ENCODE measurements at places on chromosomes 2 and 18. TPM values are rescaled to one million over a fixed set of nuclear protein-coding genes. Genes with fewer than 3 reads are reported as not detected.

- no peak overlapping the region for H3K4me3 ChIP-seq
- no peaks in the 10 kb centered on the region for H3K27me3 ChIP-seq
- DNase-seq: no peak
- no peaks in the 10 kb centered on the region for H3K4me1 ChIP-seq
Observed at GRCh38 chr2:236934656-236935055, 151.0 kb upstream of the COPS8 start.

GRCh38 chr2:1501038-1501851 is 88.0 kb downstream of the TPO start:
- H3K27ac ChIP-seq: no peak overlapping the region
- H3K27me3 ChIP-seq: no peaks in the 10 kb centered on the region
- no peak for DNase-seq
- H3K4me3 ChIP-seq: no peak overlapping the region
- no peaks in the 10 kb centered on the region for H3K36me3 ChIP-seq

Gene EPB41L3
- total RNA-seq: 245 TPM

DNA sequence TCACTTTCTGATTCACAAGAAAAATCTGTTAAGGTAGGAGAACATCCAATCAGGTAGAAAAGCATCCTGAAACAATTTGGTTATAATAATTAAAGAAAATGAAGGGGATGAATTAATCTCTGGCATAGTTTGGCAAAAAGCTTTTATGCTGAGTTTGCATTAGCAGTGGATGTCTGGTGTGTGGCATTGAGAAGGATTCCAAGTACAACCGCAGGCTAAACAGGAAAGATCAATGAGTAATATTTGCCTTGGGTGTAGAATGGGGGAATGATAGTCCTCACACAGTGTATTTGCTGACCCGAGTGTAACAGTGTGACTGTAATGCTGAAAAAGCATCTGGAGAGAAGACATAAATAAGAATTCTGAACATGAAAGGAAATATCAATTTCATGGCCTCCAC is 68.3 kb upstream of the SESTD1 start:
- no peaks in the 10 kb centered on the region for H3K27me3 ChIP-seq
- no peak for DNase-seq
- no peaks in the 10 kb centered on the region for H3K4me1 ChIP-seq
- H3K27ac ChIP-seq: no peak overlapping the region

DNA sequence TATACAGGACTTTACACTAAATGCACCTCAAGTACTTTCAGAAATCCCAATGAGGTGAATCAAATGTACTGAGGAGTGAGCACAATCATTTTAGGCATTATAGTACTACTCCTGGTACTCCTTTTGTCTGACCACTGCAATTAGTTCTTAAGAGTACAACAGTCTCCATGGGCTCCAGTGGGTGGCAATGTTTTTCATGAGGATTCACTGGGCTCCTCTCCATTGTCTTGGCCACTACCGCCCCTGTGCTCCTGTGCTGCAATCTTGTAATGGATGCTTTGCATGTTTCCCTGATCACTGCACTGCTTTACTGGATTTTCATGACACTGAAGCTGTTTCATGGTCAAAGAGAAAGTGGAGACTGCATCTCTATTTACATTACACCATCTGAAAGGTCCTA is 268.5 kb upstream of the ZSWIM2 start:
- H3K27me3 ChIP-seq: no peaks in the 10 kb centered on the region
- H3K4me1 ChIP-seq: no peaks in the 10 kb centered on the region
- DNase-seq: no peak
- no peak overlapping the region for H3K27ac ChIP-seq

DNA sequence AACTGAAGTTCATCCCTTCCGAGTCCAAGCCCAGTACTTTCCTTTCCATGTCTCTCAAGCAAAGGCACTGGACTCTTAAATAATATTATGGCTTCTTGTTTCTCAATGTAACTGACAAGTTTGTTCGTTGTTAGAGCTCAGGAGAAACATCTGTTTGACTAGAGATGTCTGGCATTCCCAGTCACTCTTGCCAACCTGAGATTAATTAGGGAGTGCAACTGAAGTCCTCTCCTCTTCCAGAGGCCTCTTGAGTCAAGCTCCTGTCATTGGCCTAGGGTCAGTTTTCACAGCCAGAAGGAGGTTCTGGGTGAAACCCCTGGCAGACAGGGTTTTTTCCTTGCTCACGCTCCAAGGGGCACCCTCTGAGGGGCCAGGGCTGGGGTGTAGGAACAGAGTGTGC is 196.1 kb downstream of the AGPS start:
- no peaks in the 10 kb centered on the region for H3K36me3 ChIP-seq
- no peak for DNase-seq
- H3K4me3 ChIP-seq: no peak overlapping the region
- no peaks in the 10 kb centered on the region for H3K4me1 ChIP-seq
- no peak overlapping the region for H3K27ac ChIP-seq
- no peaks in the 10 kb centered on the region for H3K27me3 ChIP-seq

- no peak overlapping the region for H3K27ac ChIP-seq
- no peaks in the 10 kb centered on the region for H3K4me1 ChIP-seq
- H3K36me3 ChIP-seq: no peaks in the 10 kb centered on the region
- no peak overlapping the region for H3K4me3 ChIP-seq
- no peaks in the 10 kb centered on the region for H3K27me3 ChIP-seq
Observed at GRCh38 chr2:22035361-22035830, 911.6 kb downstream of the TDRD15 start.

GRCh38 chr2:215969131-215969841 is 44.1 kb downstream of the MREG start:
- no peak overlapping the region for H3K4me3 ChIP-seq
- H3K27ac ChIP-seq: no peak overlapping the region
- no peak for DNase-seq
- no peaks in the 10 kb centered on the region for H3K27me3 ChIP-seq
- no peaks in the 10 kb centered on the region for H3K36me3 ChIP-seq

GRCh38 chr2:209685963-209686362 is 85.7 kb upstream of the UNC80 start:
- H3K36me3 ChIP-seq: no peaks in the 10 kb centered on the region
- no peaks in the 10 kb centered on the region for H3K4me1 ChIP-seq
- H3K4me3 ChIP-seq: no peak overlapping the region
- DNase-seq: no peak
- no peaks in the 10 kb centered on the region for H3K27me3 ChIP-seq
- H3K27ac ChIP-seq: no peak overlapping the region

DNA sequence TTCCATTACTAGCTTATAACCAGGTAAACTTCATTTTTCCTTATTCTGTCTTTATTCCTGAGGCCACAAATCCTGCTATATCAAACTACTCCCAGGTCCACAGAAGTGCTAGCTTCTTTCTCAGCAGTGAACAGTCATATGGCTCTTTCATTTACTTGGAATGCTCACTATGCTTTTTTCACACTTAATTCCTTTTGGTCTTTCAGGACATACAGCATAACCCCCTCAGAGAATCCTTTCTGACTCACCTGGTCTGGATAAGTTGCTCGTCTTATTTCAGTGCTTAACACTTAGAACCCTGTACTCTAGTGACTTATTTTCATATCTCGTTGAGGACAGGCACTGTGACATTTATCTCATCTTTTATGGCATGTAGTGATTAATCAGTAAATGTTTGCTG is 325.0 kb upstream of the UBE2E3 start:
- DNase-seq: no peak
- H3K27ac ChIP-seq: no peak overlapping the region
- H3K27me3 ChIP-seq: no peaks in the 10 kb centered on the region

Gene ERICH2
- not detected for total RNA-seq

All from Peyer's patch (tissue), 4 donors.